ENCODE measurements at places on chromosomes 11 and 22.

DNA sequence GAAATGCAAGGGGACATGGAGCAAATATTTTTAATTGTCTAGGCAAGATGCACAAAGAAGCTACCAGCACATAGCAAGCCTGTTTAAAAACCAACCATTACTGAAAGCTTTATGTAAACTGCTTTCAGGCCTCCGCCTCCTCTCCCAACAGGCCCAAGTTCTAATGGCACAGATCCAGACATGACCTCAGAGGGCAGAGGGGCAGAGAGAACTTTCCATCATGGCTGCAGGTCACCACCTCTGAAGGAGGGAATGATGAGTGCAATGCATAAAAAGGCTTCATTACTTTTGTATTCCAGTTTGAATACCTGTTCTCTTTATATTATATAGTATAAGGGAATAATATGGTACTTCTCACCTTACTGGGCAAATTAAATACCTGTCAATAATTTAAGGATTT lies 15.2 kb downstream of the DDX17 start:
- DNase-seq = no peak

GRCh38 chr11:63918507-63919191 lies 1.7 kb upstream of the RCOR2 start:
- DNase-seq = no peak

DNA sequence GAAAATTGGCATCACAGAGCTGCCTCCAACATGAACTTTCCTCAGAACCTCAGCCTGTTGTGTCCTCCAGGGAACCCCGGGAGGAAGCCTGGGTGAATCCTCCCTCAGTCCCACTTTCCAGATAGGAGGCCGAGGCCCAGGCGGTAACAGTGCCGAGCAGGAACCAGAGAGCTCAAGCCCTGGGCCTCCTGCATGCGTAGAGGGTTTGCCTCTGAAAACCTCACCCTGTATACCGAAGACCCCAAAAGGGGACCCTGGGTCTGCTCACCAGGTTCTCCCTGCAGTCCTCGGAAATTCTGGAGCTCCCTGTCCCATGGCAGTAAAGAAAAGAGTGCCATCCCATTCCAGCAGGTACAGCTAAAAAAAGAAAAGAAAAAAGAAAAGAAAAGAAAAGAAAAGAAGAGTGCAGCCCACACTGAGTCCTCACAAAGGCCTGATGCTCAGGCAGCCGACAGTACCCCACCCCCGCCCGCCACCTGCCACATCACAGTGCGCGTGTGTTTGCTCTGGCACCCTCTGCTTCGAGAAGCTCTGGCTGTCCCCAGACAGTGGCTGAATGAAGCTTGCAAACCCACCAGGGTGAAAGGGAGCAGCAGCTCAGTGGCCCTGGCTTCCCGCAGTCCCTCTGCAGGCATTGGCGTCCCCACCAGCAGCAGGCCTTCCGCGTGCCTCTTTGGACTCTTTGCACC lies 28.4 kb upstream of the FADD start:
- no peak for DNase-seq

- DNase-seq = no peak
Measured at GRCh38 chr11:114799476-114799875, 121.1 kb downstream of the NXPE2 start.

DNA sequence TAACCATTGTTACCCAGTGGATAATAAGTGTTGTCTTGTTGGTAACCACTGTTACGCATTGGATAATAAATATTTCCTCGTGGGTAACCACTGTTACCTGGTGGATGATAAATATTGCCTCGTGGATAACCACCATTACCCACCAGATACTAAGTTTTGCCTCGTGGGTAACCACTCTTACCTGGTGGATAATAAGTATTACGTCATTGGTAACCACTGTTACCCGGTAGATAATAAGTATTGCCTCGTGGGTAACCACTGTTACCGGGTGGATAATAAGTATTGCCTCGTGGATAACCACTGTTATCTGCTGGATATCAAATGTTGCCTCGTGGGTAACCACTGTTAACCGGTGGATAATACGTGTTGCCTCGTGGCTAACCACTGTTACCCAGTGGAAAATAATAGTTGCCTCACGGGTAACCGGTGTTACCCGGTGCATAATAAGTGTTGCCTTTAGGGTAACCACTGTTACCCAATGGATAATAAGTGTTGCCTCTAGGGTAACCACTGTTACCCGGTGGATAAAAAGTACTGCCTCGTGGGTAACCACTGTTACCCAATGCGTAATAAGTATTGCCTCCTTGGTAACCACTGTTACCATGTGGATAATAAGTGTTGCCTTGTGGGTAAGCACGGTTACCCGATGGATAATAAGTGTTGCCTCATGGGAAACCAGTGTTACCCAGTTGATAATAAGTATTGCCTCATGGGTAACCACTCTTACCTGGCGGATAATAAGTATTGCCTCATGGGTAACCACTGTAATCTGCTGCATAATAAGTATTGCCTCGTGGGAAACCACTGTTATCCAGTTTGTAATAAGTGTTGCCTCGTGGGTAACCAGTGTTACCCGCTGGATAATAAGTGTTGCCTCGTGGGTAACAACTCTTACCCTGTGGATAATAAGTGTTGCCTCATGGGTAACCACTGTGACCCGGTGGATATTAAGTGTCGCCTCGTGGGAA lies 21.9 kb upstream of the NXPE4 start:
- no peak for DNase-seq

GRCh38 chr11:69099180-69099579 lies 50.4 kb downstream of the TPCN2 start:
- DNase-seq = no peak

- peak; percentile 29 for DNase-seq
Measured at GRCh38 chr11:132639986-132640385, 892.3 kb downstream of the OPCML start.

- DNase-seq = no peak
Measured at GRCh38 chr11:28346721-28347120, 238.5 kb downstream of the METTL15 start.

DNA sequence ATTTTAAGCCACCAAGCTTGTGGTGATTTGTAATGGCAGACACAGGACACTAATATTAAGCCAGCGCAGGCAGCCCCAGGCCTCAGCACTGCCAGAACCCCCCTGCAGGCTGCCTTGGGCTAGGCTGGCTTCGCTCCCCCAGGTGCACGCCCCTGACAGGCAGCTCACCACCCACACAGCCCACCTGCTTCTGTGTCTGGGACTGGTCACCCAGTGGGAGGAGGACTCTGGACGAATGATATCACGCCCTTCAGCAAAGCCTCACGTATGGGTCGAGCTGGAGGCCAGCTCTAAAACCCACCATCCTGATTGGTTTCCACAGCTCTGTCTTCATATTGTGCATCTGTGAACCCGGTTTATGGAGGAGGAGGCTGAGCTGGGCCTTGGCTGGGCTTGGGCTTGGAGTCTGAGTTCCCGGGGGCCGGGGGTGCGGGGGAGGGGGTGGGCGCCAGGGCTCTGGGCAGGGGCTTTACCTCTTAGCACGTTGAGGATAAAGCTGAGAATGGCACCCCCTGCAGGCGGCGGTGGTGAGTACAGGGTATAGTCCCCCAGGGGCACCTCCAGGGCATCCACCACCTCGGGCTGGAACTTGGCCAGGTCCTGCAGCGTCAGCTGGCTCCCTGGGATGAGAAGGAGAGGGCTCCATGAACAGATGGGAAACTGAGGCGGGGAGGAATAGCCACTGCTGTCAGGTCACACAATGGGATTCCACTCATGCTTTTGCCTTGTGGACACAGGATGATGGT lies 13.8 kb downstream of the GGT5 start:
- peak; percentile 34 for DNase-seq

- DNase-seq = no peak
Measured at GRCh38 chr11:41256041-41256440, 203.4 kb downstream of the LRRC4C start.

- no peak for DNase-seq
Measured at GRCh38 chr22:20153945-20154344, 3.1 kb upstream of the CCDC188 start.

GRCh38 chr11:75583718-75584658 lies 21.9 kb downstream of the SERPINH1 start:
- DNase-seq = peak; percentile 82

- no peak for DNase-seq
Measured at GRCh38 chr11:111672949-111673348, 70.7 kb downstream of the SIK2 start.

DNA sequence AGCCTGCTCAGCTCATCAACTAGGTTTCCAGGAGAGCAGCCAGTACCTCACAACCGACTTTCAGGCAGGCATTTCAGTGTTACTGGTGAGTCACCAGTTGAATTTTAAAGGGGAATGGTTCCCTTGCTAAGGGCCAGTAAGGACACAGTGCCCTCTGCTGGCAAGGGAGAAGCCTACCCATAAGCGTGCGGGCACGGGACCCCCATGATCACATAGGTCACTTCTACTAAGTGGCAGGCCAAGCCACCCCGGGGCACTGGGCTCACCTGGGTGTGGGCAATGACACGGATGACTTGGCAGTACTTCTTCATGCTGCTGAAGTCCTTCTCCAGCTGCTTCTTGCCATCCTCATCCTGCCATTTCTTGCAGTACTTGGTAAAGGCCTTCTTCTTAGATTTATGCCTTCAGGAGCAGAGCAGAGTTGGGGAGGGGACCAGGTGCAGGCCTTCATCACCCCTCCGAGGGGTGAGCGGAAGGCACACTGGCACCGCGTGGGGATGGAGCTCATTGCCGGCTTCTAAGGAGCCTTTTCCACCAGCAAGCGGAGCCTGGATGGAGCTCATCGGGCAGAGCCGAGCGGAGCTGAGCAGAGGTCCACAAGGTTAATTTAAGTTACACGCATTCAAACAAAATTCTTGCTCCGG lies 2.9 kb downstream of the RPL3 start:
- peak; percentile 86 for DNase-seq

DNA sequence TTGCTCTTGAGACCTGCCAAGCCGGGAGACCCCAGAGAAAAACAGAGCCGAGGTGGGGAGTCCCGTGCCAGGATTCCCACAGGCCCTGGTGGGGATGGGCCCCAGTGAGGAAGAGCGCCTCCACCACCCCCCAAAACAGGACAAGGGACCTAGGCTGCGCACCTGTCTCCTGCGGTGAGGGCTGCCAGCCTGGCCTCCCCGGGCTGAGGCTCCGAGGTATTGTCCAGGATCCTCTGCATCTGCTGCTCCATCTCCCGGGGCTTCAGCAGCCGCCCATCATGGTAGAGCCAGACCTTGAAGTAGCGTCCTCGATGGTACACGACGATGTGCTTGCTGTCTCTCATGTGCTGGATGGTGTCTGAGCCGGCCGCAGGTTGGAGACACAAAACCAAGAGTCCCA lies 33.3 kb upstream of the TESMIN start:
- no peak for DNase-seq

DNA sequence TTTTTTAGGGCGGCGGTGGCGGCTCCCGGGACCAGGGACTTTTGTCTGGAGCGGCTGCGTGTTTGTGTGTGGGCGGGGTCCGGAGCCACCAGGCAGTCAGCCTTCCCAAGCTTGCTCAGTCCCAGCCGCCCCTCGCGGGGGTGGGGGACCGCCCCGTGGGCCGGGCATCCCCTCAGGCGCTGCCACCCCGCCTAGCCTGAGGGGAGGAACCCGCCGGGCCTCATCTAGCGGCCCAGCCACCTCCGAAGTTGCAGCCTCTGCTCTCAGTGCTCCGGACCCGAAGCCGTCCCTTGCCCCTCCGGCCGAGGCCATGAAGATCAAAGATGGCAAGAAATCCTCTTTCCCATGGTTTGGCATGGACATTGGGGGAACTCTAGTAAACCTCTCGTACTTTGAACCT lies 235.2 kb downstream of the OR4C45 start:
- no peak for DNase-seq

DNA sequence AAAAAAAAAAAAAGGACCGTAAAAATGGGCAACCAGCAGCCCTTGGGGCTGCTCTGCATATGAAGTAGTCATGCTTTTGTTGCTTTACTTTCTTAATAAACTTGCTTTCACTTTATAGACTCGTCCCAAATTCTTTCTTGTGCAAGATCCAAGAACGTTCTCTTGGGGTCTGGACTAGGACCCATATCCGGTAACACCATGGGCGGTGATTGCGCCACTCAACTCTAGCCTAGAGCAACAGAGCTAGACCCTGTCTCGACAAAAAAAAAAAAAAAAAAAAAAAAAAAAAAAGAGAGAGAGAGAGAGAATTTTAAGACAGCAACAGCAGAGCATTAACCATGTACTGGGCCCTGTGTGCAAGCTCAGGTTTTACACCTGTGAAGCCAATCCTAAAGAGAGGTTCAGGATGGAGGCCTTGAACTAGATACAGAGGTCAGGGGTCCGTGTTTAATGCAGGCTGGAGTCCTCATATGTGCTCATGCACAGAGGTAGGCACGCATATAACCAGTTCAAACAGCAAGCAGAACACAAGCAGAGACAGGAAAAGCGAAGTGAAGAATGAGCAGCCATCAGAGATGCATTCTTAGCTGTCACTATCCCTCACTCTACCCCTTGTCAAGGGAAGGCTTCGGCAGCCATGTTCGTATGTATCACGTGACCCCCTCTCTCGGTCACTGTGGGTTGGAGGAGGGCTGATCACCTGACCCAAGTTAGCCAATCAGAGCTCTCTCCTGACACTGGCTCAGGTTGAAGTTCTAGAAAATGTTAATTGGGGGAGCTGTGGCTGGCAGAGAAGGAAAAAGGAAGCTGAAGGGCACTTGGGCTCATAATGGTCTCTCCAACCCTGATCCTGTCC lies 16.7 kb upstream of the SYT12 start:
- peak; percentile 36 for DNase-seq

- no peak for DNase-seq
Measured at GRCh38 chr22:47797342-47797945, 1035.0 kb downstream of the TBC1D22A start.

GRCh38 chr11:33479231-33479630 lies 221.4 kb downstream of the C11orf91 start:
- DNase-seq = no peak

DNA sequence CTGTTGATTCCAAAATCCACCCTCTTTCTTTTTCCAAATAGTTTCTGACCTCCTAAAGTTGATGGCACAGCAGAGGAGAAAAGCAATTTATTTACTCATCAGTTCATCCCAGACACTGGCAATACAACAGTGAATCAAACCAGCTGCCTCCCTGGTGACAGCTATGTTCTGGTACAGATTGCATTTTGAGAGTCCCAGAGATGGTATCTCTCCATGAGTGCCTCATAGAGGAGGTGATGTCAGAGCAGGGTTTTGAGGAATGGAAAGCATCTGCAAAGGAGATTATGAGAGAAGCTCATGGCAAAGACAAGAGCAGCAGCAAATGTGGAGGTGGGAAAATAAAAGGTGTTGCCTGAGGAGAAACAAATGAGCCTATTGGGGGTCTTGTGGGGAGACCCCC lies 377.2 kb downstream of the MN1 start:
- peak; percentile 38 for DNase-seq

GRCh38 chr11:31555938-31556337 lies 46.4 kb downstream of the ELP4 start:
- no peak for DNase-seq

- DNase-seq = peak; percentile 62
Measured at GRCh38 chr22:37032535-37033460, 13.3 kb downstream of the MPST start.
